ENCODE measurements at places on chromosomes 2 and 18.

DNA sequence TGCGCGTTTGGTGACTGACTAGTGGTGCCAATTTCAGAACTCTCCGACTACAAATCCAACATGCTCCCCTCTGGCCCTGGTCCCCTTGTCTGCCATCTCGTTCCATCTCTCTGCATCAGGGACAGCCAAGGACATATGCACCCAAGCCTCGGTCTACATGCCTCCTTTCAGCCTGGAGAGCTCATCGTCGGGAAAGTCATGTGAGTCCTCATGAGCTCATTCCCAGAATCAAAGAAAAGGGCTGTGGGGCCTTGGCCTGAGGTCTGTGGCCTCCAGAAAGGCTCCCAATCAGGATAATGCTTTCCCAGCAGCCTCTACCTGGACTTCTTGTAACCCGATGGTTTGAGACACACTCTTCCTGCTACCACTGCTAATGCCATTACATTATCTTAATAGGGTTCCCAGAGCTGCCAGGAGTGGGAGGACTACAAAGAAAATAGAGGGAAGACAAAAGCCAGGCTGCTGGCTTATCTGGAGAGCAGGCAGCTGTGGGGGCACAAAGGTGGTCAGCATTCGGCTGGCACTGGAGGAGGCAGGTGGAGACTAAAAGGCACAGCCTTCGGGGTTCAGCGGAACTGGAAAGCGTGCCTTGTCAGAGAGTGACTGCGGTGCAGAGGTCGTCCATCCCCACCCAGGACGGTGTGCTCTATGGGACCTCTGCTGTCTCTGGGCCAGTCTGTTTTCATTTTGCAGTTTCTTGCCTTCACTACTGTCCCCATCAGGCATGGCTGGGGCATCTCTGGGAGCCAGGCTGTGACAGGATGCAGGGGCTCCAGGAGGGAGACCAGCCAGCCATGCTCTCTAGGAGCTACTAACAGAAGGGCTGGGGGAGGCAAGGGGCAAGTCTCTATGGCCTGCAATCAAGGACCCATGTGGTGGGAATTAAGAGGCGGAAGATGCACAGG is 104.4 kb upstream of the SMAD2 start:
- no peak for DNase-seq

DNA sequence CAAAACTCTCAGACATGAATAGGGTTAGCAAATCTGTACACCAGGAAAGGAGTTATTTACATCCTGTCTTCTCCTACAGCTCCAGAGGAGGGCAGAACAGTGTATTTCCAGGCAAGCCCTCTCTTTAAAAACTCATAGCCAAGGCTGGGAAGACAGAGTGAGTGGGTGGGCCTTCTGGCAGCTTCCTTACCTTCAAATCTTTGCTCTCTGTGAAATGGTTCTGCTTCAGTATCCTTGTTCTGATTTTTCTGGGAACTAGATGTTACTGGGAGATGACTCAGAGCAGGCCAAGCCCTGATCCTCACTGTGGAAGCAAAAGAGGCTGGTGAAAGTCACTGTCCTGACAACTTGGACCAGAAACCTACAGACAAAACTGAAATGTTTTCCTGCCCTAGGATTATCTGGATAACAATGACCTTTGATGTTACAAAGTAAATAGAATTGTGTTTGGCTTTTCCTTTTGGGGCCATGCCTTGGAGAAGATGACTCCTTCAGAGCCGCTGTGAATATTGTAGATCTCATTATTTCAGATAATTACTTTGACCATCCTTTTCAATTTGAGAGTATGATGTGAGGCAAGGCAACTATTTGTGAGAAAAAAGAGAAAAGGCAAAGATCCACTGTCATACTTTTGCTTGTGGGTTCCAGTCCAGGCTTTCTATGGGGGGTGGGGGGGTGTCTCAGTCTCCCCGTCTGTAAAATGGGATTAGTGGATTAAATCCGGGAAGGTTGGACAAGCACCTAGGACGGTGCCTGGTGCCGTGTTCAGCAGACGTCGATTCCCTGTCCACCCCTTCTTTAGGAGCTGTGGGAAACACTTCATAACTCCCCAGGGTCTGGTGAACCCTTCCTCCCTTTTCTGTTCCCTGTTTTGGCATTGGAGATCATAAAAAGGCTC is 644 bp upstream of the QPCT start:
- DNase-seq: no peak

DNA sequence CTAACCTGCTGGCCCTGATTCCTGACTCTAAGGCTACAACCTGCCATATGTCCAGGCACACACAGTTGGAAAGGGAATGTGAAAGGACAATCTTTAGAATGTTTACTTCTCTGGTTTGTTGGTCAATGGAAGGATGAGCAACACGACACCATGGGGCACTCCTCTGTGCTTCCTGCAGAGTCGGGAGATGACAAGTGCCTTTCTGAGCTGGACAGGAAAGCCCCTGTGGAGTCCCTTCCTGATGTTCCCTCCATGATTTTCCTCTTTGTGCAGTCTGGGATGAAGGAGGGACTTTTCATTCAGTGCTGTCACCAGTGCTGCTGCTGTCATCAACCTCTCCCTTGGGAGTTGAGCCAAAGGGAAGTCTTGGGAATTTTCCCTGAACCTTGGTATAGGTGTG is 22.6 kb upstream of the SERPINB7 start:
- no peak for DNase-seq

DNA sequence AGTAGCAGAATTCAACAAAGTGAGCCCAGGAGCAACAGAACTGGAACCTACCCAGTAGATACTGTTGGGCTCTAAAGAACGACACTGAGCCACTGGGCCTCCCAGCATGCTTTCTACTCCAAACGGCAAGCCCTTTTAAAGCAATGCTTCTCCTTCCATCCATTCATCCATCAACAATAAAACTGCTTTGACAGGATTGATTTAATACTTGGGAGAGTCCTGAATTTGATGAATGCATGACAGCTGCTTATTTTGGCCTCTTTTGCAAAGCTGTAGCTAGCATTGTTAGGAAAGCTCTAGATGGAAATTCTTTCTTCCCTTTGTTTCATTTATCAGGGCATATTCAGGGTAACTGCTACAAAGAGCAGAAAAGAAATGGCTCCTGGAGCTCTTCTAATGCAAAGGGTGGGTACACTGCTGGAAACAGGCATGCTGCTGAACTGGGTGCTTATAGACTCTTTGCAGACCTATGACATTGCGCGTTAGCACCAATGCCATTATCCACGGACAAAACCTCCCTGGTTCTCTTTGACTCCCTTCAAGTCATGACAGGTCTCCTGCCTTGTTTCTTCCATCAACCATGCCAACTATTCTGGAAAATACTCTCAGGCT is 138.4 kb upstream of the HNRNPA3 start:
- DNase-seq: no peak

DNA sequence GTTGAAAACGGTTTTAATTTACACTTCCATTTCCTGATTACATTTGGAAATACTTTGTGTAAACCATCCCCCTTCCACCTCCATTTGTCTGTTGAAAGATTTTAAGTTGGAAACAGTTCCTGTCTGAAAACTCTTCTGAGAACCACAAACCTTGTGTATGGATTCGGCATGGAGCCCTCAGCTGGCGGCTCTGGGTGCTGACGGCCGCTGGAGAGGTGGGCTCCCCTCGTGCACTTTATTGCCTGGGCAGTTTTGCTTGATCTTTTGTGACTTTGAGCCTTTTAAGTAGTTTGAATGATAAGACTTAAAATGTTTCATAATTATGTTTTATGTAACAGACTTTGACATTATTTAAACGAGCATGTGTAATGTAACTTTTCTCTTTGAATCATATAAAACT is 11.1 kb downstream of the KLF11 start:
- DNase-seq: no peak

GRCh38 chr2:152355409-152355831 is 20.4 kb downstream of the FMNL2 start:
- no peak for DNase-seq

DNA sequence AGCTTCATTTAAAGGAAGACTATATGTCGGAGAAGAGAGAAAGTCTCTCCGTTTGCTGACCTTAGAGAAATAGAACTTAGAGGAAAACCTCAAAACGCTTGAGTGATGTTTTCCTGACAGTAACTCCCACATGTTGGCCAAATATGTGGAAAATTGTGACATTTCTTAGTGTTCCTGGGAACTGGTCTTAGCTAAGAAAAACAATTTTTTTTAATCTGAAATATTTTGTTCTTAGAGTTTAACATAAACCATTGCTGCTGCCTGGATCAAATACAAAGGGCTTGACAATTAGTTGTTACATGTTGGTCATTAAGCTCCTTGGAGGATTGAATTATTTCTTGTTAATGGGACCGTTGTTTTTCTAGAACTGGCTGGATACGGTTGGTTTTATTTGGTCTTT is 16.3 kb downstream of the DYNC2LI1 start:
- DNase-seq: no peak
